ENCODE measurements at places on chromosomes 6 and 20.
A peak's percentile ranks its signal among the peaks of the same experiment; 100 is the strongest.

DNA sequence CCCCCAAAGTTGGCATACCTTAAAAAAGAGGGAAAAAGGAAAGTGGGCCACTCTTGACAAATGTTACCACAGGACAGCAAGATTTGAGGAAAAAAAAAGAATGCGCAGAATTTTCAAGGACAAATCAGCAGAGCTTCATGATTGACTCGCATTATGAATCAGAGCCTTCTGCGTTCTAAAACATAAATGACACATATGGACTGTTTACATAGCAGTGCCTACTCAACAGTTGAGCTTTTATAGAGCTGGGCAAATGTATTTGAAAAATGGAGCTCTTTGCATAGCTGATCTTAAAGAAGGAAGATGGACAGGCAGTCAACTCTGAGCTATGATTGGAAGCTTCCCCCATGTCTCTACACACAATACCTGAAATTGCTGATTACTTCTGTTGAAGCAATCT is 213.2 kb upstream of the NT5E start:
- DNase-seq, result no peak

DNA sequence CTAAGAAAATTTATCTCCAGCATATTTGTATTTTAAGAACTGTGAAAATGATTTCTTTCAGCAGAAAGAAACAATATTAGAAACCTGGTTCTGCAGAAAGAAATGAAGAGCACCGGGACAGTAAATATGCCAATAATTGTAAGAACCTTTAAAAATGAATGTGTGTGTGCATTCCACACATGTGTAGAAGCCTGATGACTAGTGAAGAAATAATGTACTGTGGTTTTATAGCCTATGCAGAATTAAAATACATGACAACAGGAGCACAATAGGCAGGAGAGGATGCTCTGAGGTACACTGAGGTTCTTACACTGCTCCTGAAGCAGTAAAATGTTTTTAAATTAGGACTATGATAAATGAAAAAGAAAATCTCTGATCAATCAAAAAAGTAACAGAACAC is 48.9 kb downstream of the SNX14 start:
- no peak for DNase-seq

GRCh38 chr6:149922642-149923326 is at the start of gene RAET1G:
Gene RAET1G, minus strand, starts transcription at chr6:149923121. Its CDS starts 111 bp downstream, at chr6:149923010.
- DNase-seq, result peak; percentile 96

GRCh38 chr6:162854734-162855191 is 127.0 kb downstream of the PACRG start:
- DNase-seq, result no peak

- peak; percentile 57 for DNase-seq
Observed at GRCh38 chr6:40894962-40895799, 143.8 kb downstream of the UNC5CL start.

GRCh38 chr6:49453221-49453620 is 9.8 kb downstream of the MMUT start:
- no peak for DNase-seq

- no peak for DNase-seq
Observed at GRCh38 chr6:9252799-9253198, 817.5 kb upstream of the SLC35B3 start.

DNA sequence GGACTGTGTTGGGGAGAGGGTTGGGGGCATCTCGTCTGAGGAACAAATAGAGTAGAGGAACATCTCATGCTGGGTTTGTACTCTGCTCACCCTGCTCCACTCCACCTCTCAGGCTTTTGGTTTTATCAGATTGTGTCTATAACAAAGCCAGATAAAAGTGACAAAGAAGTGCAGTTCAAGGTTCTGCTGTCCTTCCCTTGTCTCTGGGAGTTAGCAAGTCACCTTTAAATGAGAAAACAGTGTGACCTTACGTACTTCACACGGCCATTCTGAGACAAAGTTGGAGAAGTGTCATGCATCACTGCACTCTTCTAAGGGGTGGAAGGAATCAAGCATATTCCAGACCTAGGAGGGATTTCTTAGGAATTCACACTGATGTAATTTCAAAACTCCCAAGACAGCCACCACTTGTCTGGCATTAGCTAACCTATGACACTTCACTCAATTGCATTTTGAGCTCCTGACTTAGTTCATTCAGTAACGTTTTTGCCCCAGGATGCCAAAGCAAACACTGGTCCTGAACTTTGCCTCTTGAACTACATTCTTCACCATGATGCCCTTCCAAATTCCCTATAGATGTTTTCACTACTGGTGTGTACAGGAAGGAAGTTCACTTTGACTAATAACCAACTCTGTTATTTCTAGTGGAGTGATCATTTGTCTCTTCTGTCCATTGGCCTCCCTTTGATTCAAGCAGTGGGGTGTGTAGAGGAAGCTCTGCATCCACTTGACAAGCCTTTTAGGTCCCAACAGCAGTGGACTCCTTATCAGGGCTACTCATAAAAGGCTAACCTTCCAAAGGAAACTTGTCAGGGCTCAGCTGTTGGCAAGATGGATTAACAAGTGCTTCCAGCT is 647.6 kb upstream of the FLRT3 start:
- DNase-seq, result no peak

DNA sequence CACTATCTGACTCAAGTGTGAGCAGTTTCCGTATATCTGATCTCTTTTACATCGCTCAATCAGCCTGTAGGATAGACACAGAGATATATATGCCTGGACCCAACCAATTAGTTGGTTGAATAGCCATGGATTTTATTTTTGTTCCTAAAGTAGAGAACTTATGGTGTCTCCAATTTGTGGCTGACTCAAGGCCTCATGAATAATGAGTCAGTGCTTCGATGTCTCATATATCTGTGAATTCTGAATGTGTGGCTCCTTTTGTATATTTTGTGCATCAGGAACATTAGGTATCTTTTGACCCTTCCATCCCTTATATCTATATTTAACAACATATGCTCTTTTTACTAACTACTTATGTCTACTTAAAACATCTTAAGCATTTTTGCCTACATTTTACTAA is 64.5 kb downstream of the OR2B2 start:
- no peak for DNase-seq

DNA sequence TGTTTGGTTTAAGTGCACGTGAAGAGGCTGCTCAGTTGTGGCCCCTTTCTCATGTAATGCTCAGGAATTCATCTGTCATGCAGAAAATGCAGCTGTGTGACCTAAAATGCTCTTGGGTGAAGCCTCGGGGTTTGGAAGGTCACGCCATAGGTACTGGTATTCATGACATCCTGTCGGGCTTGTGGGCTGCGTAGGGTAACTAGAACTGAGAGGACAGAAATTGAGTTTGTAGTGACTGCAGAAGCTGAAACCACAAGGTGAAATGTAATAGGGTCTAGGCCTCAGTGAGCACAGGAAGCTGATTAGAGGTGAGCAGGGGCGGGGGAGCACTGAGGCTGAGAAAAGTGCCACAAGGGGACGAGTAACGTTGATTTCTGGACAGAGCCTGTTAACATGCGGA is 128.8 kb downstream of the SOBP start:
- DNase-seq, result no peak

DNA sequence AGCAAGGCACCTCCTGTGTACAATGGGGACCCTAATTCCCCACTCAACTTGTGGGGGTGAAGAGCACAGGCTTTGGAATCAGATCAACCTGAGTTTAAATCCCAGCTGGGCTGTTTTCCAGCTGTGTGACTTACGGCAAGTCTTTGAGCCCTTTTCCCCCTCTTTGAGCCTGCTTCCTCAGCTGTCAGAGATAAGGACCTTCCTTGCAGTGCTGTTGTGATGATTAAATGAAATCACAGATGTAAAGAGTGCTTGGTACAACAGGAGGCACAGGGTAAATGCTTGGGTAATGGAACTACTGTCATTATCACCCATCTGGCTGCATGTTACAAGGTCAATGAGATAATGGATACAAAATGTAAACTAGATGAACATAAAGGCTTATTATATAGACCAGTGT is 3.2 kb downstream of the SNX21 start:
- DNase-seq, result no peak

- DNase-seq, result no peak
Observed at GRCh38 chr6:37550191-37550831, 50.6 kb upstream of the CCDC167 start.

DNA sequence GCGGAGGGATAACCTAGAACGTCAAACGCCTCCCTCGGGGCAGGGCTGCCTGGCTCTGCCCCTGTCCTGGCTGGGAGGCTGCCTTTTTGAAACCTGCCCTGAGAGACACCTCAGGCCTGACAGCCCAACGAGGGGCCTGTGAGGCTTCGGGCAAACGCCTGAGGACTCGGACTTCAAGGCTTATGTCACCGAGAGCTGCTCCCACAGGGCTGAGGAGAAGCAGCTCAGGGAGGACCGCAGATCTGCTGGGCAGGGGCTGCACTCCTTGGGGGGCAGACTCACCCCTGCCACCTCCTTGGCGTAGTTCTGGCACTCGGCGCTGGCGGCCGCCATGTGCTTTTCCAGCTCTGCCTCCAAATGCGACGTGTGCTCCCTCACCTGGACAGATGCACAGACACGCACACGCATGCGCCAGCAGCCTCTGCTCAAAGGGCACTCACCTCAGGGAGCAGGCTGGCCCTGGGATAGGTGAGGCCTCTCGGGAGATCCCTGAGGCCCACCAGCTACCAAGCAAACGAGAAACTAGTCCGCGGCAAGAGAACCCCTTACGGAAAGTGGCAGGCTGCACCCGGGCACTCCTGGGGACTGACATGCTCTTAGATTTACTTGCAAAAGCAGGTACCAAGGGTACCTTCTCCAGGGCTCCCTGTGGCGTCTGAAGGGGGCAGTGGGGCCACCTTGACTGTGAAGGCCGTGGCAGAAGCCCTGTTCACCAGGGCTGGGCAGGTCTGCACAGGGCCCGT is 49.6 kb downstream of the DSTN start:
- DNase-seq, result peak; percentile 22

DNA sequence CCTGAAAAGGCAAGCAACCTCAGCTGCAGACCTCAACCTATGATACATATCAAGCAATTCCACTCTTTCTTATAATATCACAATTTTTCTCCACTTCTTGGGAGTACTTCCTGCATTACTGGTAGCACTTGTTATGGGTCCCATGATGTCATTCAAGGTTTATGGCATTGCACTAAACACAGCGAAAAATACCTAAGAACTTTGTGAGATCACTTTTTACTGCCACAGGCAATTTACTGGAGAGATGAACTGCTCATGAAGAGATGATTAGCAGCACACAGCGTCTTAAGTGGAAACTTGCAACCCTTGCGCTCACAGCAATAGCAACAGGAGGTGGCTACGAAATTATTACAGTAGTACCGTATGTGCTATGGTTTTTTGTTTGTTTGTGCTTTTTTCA is 19.3 kb upstream of the RIMS4 start:
- DNase-seq, result no peak

- DNase-seq, result no peak
Observed at GRCh38 chr6:90413396-90413795, 116.8 kb upstream of the BACH2 start.

- DNase-seq, result no peak
Observed at GRCh38 chr6:163333038-163333437, 81.5 kb upstream of the QKI start.

DNA sequence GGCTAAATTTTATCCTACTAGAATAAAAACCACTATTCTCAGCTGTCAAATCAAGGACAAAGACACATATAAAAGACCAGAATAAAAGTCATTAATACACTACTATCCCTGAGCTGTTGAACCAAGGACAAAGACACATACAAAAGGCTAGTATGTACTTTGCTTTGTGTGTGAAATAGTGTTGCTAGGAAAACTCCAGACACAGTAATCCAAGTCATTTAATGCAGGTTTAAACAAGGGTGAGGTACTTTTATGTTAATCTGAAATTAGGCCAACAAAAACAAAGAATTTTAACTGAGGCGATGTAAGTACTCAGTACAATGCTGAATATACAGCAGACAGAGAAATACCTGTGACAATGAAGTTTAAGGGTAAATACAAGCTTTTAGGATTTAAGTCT is 18.9 kb downstream of the GCLC start:
- no peak for DNase-seq

DNA sequence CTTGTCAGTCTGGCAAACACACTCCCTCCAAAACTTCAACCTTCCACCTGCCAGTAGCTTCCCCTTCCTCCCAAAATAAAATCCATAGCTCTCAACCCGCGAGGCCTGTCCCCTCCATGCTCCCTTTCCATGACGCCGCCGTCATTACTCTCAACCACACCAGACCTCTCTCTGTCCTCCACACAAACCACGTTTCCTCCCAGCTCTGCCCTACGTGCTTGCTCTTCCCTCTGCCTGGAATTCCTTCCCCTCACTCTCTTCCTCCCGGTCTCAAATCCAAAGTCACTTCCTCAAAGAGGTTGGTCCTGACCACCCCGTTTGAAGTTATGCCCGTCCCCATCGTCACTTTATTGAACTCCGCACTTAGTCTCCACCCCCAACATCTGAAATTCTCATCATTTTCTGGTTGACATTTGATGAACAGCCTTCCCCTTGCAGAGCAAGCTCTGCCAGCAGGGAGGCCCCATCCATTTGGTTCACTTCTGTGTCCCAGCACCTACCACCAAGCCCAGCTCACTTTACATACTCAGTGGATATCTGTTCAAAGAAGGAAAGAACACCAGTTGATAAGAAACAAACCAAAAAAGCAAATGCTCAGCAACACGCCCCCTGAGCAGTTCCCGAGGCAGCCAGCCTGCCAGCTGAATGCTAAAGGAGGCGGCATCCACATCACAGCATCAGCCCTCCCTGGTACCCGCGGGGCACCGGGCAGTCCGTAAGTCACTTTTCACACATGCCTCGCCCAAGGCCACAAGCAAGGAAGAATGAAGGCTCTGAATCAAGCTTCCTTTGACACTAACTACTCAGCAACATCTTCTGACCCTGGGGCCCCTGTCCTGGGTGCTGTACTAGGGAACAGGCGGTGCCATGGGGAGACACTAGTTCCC is 125.0 kb downstream of the NFATC2 start:
- peak; percentile 70 for DNase-seq

DNA sequence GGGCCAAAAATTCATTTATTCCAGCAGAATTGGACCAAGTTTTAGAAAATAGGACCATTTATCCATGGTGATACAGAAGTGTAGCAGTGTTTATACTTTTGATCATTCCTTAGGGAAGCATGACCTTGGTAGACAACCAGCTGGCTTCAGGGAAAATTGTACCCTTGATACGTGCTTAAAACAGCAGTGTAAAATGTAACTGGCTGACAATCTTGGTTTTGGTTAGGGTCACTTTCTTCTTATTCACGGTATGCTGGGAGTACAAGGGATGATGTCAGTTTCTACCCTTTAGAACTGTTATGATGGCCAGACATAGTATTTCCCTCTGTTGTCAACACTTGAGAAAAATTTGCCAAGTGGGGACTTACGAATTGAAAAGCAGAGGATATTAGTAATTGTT is 157.1 kb downstream of the BCKDHB start:
- peak; percentile 40 for DNase-seq

DNA sequence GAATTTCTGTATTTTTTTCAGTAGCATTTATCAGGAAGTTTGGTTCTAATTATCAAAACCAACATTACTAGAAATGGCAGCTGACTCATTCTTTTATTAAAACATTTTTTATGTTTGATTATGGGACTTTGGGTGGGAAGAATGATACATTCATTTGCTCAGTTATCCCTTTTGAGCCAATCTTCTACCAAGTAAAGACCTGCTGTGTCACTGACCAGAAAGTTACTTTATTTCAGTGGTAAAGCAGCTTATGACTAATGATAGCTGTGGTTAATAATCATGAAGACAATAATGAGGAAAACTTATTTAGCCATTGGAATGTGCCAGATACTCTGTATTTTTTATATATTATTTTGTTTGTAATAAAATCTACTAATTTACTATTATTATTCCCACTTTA is 142.3 kb downstream of the FARS2 start:
- DNase-seq, result no peak

Measured in femur (tissue), 1 donor.